Stimulated activated CD4-positive, alpha-beta T cell treated with anti-CD3 and anti-CD28 coated beads, Interleukin-2, amount 100 ng/mL, for 24 hours (primary cell): ENCODE measurements at places on chromosomes 5 and 9.

DNA sequence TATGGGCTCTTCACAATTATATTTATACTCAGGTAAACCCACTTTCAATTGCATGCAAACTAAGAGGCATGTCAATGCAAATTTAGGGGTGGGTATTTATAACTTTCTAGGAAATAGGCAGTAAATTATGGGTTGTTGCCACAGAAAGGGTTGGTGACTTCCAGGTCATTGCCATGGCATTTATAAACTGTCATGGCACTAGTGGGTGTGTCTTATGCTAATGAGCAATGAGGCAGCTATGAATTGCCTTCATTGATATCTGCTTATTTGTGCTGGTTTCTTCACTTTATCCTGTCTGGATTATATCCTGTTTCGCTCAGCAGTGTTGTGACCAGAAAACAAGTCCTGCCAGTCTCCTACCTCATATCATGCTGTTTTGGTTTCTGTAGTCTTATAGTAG, 597.3 kb upstream of the DAB2 start:
- no peak for DNase-seq

DNA sequence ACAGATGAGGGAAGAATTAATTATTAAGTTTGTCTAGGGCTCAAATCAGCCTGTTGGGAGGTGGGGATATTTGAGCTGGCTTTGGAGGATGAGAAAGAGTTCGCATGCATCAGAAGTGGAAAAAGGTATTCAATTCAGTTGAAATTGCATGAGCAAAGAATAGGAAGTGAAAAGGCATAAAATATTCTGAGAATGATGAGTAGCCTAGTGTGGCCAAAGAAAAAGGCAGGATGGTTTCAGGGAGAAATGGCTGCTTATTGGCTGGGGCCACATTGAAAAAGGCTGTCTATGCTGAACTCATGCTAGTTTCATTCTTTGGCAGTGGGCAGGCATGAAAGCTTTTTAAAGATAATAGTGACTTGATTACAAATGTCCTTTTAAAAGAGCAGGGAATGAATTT, 235.4 kb upstream of the RIOK2 start:
- no peak for DNase-seq

DNA sequence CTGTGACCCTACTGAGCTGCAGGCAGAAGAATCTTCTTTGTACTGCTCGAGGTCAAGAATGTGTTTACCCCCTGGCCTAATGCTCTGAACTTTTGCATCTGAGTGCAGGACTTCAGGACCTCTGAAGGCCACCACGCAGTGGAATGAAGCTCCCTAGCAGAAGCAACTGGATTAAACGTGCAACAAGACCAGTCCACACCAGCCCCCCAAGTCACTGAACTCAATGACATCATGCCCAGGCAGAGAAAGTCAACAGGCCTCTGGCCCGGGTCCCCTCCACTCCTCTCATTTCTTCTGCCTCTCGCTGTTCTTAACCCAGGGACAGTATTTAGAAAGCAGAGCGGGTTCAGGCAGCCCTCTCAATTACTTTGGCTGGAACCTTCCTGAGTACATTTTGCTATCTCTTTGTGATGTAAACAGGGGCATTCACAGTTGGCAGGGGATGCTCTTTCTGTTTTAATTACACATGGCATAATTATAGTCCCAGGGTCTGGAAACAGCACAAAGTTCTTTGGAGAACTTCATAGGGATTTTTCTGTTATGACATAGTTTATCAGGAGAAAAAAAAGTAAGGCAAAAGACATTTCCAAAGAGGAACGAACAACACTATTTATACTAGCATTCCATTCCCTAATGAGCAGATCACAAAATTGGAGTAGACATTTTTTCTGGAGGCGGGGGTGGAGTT, 108.2 kb upstream of the SPATA31D4 start:
- no peak for DNase-seq

GRCh38 chr9:132894346-132894745, 15.6 kb downstream of the SPACA9 start:
- no peak for DNase-seq

GRCh38 chr5:165173651-165174050, 1668.2 kb downstream of the MAT2B start:
- DNase-seq, result no peak

- DNase-seq, result no peak
These were observed 9.5 kb downstream of the NUDT2 start for GRCh38 chr9:34338665-34339385.

GRCh38 chr5:96633820-96634219, 28.4 kb upstream of the CAST start:
- DNase-seq, result no peak

DNA sequence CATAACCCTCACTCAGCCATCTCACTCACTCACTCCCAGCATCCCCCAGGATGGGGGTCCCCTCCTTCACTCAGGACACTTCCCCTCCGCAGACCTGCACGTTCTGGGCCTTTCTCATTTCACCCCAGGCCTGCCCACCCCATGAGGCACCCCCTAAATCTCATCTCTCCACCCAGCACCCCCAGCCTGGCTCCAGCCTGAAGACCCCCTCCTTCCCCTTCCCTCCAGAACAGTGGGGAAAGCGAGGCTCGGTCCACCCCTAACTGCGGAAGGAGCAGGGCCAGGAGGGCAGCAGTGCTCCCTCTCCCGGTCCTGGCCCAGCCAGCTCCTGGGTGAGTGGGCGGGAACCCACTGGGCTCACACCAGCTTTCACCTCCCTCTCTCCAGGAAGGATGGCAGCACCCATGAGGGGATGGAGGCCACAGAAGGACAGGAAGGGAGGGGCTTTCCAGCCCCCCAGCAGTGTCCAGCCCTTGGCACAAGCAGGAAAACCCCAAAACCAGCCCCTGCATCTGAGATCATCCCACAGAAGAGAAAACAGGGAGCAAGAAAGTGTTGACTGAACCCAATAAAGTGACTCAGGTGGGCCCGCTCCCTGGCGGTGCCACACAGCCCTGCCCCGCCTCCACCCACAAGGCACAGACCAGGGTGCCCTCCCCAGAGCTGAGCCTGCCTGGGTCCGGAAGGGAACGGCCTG, 55.0 kb downstream of the LRSAM1 start:
- no peak for DNase-seq

GRCh38 chr5:58760222-58760621, 177.3 kb downstream of the RAB3C start:
- no peak for DNase-seq

DNA sequence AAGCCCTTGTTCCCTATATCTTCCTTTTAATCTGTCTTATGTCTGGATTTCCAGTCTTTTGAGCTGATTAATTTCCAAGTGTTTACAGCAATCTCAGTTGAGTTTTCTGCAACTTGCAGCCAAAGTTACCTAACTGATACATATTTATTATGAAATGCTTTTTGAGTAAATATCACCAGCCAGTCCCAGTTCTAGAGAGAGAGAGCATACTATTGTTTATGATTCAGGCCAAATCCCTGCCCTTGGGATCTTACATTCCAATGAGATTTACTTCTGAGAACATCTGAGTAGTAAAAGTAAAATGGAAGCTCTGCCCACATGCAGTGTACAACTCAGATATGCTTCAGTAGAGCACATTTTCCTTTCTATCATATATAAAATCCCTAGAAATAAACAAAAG, 661.7 kb downstream of the KCTD16 start:
- DNase-seq, result no peak

- DNase-seq, result no peak
These were observed 4.4 kb downstream of the HNRNPAB start for GRCh38 chr5:178208540-178209227.

- no peak for DNase-seq
These were observed 147.5 kb downstream of the MPDZ start for GRCh38 chr9:13131991-13132390.

GRCh38 chr9:97601228-97601898, 31.8 kb downstream of the TSTD2 start:
- no peak for DNase-seq

GRCh38 chr5:9641806-9642355, 11.7 kb upstream of the TAS2R1 start:
- DNase-seq, result no peak

GRCh38 chr9:13281356-13282016, 2.0 kb upstream of the MPDZ start:
- no peak for DNase-seq

DNA sequence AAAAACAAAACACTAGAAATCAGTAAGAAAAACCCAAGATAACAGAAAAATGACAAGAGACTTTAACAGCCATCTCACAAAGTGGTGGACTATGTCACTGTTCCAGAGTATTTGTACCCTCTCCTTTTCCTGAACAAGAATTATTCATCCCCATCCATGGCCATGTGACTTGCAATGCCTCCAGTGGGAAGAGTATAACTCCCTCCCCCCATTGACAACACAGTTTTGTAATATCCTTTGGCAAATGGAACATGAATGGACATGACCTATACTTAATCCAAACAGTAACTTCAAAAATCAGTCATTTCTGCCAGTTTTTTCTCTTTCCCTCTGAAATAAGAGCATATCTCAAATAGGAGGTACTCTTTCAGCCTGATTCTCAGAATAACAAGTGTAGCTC, 33.9 kb downstream of the PTBP3 start:
- DNase-seq, result no peak

- DNase-seq, result no peak
These were observed 32.2 kb downstream of the NACC2 start for GRCh38 chr9:136062657-136063439.

DNA sequence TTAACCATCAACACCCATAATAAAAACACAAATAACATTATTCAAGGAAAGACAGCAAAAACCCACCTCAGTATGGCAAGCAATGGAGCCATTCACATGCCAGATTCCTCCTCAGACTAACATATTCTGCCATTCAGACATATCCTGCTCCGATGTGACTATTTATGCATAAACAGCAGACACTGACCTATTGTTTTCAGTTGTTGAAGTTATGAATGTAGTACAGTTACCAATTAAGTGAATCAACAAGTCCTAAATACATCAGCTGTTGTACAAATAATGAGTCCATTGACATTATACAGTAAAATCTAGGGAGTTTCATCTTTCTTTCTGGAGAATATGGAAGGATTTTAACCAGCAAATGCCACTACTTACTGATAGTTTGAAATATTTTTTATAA, 131.7 kb downstream of the DENND1A start:
- DNase-seq, result no peak

DNA sequence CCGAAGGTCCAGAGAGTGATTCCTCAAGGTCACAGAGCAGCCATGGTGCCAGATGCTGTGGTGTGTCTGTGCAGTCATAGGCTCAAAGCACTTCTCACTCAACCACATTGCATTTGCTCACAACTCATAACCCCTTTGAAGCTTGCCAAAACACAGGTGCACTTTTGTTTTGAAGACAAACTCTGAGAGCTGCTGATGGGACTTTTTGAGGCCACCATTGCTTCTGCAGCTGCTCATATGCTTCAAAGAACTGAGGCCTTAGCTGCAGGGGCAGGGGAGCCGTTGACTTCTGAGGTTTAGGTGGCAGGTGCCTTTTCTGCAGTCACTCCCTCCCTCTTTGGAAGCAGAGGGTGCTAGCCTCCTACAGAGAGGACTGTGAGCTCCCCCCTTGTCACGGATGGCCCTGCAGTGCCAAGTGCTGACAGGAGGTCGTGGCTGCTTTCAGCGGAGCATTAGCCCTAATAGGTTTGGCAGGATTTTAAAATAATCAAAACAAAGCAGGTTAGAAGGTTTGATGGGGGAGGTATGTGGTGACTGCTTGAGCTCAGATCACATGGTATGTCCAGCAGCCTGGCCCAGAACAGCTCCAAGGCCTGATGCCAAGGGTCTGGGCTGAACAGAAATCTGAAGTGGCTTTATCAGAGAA, 232.1 kb downstream of the MAN2A1 start:
- peak; percentile 34 for DNase-seq

GRCh38 chr5:71969460-71969859, 137.8 kb upstream of the MAP1B start:
- DNase-seq, result no peak

GRCh38 chr9:20872340-20872977, 159.0 kb downstream of the HACD4 start:
- no peak for DNase-seq

DNA sequence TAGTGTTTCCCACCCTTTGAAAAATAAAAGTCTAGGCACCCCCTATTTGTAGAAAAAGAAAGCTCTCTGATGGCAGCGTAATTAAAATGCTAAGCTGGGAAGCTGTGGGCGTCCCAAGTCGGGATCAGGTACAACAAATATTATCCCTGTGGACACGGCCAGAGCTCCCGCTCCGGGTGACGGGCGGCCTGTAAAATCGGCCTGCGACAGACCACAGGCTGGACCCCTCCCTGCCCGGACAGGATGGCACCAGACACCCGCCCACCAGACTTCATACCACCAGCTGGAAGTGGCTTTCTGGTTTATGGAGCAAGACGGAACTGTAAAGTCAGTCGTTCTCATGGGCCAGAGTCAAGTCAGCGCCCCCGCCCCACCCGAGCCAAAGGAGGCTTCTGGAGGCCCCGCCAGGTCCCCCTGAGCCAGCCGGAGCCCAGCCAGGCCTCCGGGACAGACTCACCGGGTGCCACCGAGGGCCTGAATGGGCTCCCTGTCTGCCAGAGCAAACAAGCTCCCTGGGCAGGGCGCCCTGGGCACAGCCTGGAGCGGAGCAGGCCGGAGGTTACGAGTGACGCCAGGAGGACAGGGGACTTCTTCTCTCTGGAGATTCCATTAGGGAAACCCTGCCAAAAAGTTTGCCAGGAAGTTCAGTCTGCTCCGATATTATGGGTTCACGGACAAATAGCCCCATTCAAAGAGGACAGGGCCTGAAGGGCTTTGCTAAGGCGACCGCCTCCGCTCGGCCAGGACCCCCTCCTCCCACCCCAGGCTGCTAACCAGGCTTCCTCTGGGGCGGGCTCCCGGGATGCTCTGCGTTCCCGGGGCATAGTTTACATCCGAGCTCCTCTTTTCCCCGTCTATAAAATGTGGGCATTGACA, 173.7 kb downstream of the ERCC6L2 start:
- no peak for DNase-seq

DNA sequence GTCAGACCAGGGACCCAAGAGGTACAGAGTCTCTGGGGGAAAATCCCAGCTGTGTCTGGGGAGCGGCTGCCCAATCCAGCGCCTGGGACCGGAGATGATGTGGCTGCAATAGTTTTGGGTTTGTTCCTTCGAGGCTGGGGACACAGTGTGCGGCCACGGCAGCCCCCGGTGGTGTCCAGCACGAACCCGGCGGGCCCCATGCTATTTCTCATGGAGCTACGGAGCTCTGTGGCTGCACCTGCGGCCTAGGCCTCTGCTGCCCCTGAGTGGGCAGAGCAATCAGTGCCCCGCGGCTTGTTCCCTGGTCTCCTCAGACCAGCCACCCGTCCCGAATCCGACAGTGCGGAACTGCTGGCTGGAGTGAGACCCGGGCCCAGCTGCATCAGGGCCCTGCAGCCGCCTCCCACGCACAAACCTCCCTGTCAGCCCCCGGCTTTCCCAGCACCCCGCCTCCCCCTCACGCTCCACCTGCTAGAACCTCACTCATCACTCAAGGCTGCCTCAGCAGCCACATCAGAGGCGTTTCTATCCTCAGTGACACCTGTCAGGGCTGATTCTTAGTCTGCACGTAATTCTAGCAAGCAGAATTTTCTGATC, 29.0 kb downstream of the SARDH start:
- peak; percentile 53 for DNase-seq

DNA sequence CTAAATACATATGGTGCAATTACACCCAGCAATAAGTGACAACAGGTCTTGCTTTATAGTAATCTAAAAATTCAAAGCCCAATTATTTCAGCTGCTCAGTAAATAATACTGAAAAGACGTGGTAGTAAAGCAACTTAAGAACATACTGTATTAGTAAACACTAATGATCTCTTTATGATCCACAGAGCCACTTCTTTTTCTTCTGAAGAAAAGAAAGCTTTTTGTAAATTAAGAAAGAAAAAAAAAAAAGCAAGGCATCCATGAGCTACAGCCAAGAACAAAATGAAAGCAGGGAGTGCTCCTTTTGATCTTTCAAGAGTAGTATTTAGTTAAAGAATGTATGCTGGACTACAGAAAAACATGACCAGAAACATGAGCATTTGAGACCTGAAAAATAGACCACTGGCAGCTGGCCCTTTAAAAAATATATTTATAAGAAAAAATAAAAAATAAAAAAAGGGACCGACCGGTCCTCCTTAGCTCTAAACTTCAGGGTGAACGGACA, 348.7 kb downstream of the GLIS3 start:
- DNase-seq, result no peak
